SHP77 treated with DMSO at 0.1 percent for 48 hours (cell line): ENCODE measurements at places on chromosomes 11 and 22.
A peak's percentile ranks its signal among the peaks of the same experiment; 100 is the strongest.

GRCh38 chr22:35552196-35552842 lies 11.7 kb downstream of the RASD2 start:
- DNase-seq, result no peak

DNA sequence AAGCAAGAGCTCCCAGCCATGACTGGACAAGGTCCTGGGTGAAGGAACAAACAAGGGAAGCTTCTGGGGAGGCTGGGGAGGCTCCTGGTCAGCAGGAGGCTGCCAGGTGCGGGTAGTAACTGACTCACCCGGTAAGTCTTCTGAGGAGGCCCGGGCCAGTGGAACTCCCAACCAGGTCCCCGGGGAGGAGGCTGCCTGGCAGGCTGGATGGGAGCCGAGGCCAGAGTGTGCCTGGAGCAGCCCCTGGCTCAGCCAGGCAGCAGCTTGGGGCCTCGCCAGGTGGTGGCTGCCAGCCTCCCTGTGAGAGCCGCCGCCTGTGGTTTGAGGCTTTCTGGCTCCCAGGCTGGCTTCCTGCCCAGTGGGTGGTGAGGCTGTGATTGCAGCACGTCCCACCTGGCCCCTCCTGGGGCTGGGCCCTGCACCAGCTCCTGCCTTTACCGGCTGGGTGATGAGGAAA lies 46.2 kb downstream of the IGF2 start:
- DNase-seq, result peak; percentile 8

- no peak for DNase-seq
Measured at GRCh38 chr11:34206407-34207300, 101.2 kb downstream of the NAT10 start.

DNA sequence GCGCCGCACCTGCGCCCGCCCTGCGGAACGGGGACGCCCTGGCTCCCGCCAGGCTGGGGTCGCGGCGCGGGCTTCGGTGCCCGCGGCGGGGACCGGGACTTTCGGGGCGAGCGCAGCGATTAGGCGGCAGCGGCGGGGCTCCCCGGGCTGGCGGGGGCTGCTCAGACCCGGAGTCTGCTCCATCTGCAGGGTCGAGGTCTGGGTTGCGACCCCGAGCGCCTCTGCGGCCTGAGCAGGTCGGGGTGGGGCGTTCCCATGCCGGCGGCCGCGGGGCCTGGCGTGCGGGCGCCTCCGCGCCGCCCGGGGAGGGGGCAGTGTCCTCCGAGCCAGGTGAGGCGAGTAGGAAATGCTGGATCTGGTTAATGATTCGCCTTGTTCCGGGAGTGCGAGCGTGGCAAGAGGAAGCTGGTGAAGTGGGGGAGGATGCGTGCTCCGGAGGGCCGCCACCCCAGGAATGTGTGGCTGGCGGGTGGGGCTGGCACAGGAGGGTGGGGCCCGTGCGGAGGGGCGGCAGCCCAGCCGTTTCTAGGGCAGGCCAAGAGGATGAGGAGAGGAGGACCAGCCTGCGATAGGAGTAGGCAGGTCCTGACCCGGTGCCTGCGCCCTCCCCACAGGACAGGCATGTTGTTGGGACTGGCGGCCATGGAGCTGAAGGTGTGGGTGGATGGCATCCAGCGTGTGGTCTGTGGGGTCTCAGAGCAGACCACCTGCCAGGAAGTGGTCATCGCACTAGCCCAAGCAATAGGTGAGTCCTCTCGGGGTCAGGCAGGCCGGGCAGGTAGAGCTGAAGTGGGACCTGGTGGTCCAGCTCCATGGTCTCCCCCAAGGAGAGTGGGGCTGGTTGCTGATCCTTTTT lies 606 bp downstream of the RASSF7 start:
- no peak for DNase-seq

- DNase-seq, result no peak
Measured at GRCh38 chr11:10398525-10398924, 56.5 kb upstream of the AMPD3 start.
